ENCODE measurements at places on chromosomes 3 and 15.

DNA sequence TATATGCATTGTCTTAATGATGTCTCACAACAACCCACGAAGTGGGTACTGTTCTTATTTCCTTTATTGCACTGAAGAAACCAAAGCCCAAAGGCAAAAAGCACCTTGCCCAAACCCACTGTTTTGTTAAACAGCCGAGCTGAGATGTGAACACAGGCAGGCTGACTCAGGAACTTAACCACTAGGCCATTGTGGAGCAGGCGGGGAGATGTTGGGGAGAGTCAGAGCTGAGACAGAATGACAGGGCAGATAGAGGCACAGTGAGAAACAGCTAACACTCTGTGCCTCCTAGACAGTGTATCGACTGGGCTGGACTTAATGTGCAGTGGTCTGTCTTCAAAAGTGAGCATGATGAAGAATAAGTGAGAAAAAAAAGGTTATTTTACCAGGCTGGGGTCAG is 56.5 kb downstream of the RPLP1 start:
- DNase-seq: no peak

DNA sequence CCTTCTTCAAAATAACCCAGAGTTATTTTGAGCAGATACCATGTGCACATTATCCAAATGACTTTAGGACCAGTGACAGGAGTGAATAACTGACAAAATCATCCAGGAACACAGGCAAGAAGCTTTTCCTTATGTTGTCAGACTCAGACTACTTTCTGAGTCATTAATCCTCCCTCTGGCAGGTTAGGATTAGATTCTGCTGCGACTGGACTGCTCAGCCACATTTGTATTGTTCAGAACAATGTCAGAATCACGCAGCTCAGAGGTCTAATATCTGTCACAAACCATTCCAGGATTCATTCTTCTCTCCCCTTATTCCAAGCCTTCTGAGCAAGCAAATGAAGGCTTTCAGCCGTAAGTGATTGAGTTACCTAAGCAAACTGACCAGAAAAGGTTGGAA is 34.8 kb upstream of the FAM174B start:
- no peak for DNase-seq

- DNase-seq: no peak
Measured at GRCh38 chr15:61731099-61731498, 329.1 kb downstream of the VPS13C start.

DNA sequence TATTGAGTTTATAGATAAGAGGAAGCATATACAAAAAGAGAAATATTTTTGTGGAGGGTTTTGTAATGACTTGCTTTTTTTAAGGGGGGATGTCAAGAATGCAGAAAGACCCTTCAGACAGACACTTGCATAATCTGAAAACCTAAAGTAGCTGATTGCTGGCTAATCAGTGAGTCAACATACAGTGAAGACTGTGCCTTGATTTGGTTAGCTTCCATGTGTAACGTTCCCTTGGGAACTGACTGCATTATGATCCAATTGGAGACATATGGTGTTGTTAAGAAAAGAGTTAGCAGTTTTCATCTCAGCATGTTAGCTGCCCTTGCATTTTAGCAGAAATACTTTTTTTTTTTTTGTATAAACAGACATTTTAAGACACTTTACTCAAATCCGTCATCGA is 483.2 kb downstream of the RBMS3 start:
- DNase-seq: peak; percentile 80

DNA sequence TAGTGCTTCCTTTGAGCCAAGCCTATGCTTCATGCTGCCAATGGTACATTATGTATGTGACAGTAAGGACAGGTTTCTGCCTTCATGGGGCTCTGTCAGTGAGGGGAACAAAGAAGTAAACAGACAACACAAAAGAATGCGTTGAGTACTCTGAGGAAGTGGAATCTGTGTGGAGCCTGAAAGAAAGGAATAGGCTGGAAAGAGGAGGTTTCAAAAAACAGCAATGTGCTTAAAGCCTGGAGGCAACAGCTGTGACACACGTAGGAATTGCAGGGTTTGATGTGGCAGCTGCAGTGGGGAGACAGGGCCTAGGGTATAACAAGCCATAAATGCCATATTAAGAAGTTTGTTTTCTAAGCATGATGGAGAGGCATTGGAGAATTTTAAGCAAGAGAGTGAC is 316.7 kb downstream of the CLSTN2 start:
- no peak for DNase-seq

- no peak for DNase-seq
Measured at GRCh38 chr15:47872208-47872607, 154.9 kb downstream of the SEMA6D start.

DNA sequence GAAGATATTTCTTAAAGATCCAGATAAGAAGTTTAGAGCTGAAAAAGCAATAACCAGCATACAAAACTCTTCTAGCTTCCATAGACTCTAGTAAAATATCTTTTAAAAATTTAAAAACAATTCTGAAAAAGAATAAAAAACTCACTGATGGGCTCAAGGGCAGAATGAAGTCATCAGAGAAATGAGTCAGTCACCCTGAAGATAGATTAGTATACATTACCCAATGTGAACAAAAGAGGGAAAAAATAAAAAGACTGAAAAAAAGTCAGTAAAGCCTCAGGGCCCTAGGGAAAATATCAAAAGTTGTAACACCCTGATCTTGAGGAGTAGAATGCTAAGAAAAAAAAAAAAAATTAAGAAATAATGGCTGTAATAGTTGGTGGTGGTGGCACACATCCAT is 11.4 kb downstream of the DET1 start:
- no peak for DNase-seq

- no peak for DNase-seq
Measured at GRCh38 chr15:57298204-57298603, 78.1 kb upstream of the CGNL1 start.

GRCh38 chr15:89143503-89144162 is 55.4 kb downstream of the ABHD2 start:
- peak; percentile 95 for DNase-seq

- no peak for DNase-seq
Measured at GRCh38 chr15:25422021-25422420, 16.8 kb downstream of the UBE3A start.

DNA sequence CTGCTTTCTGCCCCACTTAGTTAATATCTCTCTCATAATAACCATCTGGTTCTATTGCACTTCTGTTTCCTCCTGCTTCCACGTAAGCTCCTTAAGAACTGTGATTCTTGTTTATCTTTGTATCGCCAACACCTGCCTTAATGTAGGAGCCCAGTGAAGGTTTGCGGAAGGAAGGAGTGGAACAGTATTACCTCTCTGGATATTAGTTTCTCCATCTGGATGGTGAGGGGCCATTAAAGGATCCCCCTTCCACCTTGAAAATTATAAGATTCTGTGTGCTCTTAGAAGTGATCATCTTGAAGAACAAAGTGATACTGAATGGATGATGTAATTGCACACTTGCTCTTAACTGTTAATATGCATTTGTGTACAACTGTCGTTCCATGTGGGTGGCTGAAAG is 2.2 kb downstream of the CHRNA5 start:
- DNase-seq: no peak

GRCh38 chr15:90497912-90498311 is 31.8 kb upstream of the CRTC3 start:
- DNase-seq: no peak

DNA sequence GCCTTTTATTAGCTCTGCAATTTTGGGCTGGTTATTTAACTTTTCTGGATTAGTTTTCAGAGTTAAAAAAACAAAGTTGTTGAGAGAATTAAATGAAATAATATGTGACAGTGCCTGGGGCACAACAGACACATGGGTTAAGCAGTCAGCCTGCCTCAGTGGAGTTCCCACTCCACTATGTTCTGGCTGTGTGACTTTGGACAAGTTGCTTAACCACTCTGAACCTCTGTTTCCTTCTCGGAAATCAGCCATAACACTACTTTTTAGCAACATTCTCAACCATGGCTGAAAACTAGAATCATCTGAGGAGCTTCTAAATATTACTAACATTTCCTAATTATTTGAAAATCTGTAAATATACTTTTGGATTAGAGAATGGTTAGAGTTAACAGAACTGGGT is 56.5 kb upstream of the SLC6A11 start:
- DNase-seq: no peak

Data from skin of body (tissue), 3 donors.